ENCODE measurements at places on chromosomes 5 and 9.

DNA sequence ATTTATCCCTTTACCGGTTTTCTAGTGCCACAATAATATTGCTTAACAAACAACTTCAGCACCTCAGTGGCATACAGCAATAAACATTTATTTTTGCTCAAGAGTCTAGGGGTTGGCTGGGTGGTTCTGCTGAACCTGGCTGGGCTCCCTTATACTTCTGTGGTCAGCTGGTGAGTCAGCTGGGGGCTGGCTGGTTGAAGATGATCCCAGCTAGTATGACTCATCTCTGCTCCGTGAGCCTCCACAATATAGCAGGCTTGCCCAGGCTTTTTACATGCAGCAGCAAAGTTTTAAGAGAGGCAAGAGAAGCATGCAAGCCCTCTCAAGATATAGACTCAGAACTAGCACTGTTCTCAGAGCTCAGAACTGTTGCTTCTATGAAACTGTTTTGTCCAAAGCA lies 523.5 kb upstream of the CLINT1 start:
- DNase-seq, result no peak

GRCh38 chr5:31944684-31945445 lies 229.3 kb downstream of the GOLPH3 start:
- DNase-seq, result no peak

GRCh38 chr9:21559402-21560280 lies 77.5 kb upstream of the IFNE start:
- DNase-seq, result no peak

GRCh38 chr5:83145882-83146331 lies 68.6 kb downstream of the XRCC4 start:
- DNase-seq, result no peak

- no peak for DNase-seq
Measured at GRCh38 chr5:66582499-66583165, 13.6 kb upstream of the MAST4 start.

DNA sequence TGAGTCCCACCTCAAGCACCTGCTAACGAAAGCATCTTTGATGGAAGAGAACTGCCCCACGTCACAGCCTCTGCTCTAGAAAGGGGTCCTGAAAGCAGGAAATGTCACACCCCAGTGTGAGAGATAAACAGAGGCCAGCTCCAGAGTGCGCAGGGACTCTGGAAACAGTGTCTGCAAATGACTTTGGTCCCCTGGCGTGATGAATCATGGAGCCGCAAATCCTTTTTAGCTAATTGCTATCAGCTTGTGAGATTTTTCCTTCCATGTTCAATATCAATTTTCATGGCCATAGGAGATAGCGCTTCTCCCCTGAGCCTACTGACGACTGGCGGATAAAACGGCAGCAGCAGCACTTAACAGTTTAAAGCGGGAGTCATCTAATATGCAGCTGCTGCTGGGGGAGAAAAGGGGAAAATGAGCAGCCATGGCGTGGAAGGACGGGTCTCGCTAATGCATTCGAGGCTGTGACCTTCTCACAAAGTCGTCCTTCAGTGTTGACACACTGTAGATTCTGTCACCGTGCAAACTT lies 209.6 kb upstream of the IRX1 start:
- DNase-seq, result no peak

DNA sequence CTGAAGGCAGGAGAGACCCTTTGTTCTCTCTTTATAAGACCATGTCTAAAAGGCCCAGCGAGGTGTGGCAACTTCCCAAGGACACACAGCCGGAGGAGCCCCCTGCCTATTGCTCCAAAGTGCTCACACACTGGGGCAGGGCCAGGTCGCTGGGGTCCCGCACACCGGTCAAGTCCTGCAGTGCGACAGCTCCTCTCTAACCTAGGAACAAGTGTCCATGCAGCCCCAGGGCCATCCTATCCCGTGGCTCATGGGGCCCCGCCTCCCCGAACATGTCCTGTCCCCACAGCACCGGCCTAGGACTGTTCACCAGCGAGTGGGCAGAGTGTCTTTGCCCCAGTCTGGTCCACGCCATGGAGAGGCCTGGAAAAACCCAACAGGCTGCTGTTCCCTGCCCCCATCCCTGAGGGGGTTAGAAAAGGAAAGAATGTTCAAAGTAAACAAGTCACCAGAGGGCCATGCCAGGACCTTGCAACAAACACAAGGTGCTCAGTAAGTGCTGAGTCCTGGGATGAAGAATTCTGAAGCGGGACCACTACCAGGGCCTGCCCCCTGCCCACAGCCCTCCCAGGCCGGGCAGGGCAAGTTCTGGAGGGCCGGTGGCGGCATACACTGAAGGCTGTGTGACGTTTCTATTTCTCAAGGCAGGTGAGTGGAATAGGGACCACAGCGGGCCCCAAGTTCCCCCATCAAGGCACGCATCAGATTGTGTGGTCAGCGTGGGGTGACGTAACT lies 938 bp downstream of the NINJ1 start:
- no peak for DNase-seq

DNA sequence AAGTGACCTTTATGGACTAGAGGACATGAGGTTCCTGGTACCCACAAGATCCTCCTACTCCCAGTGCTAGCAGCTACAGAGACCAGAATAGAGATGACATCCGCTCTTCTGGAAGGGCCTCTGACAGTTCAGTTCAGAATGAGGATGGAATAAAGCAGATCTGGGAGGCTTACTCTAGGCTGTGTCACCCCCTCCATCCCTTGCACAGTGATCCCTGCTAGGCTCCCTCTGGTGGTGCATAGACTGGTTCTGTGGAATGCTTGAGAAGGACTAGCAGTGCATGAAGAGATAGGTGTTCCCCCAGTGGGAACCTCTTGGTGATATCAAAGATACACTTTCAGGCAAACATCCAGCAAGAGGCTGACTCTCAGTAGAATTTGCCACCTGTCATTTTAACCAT lies 83.0 kb downstream of the NPR3 start:
- no peak for DNase-seq

Measured in NCI-H1694 treated with DMSO at 0.1 percent for 48 hours (cell line).